ENCODE measurements at places on chromosomes 5 and 9.

DNA sequence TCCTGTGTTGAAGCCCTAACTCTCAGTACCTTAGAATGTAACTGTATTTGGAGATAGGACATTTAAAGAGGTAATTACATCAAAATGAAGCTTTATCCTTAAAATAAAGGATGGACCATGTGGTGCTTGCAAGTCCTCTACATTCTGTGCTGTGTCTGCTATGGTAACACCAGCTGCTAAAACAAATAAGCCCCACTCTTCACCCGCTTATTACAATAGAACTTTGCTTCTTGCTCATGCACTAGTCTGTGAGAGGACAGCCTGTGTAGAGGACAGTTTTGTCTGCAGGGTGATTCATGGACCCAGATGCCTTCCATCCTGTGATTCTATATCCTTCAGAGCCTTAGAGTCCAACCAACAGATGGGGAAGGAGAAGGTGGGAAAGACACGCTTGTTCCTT lies 12.5 kb upstream of the IGFBPL1 start:
- no peak for DNase-seq

- DNase-seq: no peak
These were observed 454.3 kb downstream of the KDM4C start for GRCh38 chr9:7212101-7212500.

DNA sequence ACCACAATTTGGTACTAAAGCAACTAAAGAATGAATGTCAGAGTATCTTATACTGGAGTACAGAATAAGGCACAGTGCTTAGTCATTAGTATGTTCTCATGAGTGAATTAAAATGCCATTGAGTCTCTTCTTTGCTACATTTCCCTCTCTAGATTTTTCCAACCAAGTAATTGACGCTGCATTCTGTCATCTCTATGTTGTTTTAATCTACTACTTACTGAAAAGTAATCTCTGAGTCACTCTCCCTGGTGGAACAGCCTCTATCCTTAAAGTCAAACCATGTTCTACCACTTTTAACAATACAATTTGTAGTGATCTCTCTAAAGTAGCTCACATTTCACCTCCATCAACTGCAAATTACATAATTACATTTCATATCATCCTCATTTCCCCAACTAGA lies 495.1 kb downstream of the CDH18 start:
- DNase-seq: no peak

GRCh38 chr9:97140566-97140965 lies 101.6 kb upstream of the CTSV start:
- no peak for DNase-seq

DNA sequence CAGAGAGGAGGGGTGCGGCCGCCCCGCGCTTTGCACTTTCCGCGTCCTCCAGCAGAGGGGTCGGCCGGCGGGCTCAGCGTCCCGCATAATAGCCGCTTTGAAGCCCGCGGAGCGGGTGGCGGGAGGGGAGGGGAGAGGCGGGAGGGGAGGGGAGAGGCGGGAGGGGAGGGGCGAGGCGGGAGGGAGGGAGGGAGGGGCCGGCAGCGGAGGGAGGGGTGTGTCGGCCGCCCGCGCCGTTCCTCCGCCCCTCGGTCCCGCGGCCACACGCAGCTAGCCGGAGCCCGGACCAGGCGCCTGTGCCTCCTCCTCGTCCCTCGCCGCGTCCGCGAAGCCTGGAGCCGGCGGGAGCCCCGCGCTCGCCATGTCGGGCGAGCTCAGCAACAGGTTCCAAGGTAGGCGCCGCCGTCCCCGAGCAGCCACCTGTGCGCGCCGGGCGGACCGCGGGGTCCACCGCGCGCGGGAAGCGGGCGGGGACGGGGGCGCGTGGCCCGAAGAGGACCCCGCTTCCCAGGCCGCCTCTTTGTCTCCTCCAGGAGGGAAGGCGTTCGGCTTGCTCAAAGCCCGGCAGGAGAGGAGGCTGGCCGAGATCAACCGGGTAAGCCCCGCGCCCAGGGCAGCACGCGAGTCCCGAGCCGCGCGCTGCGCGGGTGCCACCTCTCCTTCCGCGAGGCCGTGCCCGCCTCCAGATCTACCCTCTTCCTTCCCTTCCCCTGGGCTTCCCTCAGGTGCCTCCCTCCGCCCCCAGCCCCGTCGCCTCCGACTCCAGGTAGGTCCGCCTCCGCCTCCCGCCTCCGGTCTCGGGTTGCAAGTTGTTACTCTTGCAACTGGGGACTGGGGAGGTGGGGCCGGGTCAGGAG lies at the start of gene AIF1L:
Gene AIF1L, plus strand, starts transcription at position 263 of the 857 bp plus-strand sequence. Its CDS starts 99 bp downstream, at position 362.
- peak; percentile 63 for DNase-seq

GRCh38 chr5:134195666-134196065 lies 18.9 kb upstream of the SKP1 start:
- no peak for DNase-seq

DNA sequence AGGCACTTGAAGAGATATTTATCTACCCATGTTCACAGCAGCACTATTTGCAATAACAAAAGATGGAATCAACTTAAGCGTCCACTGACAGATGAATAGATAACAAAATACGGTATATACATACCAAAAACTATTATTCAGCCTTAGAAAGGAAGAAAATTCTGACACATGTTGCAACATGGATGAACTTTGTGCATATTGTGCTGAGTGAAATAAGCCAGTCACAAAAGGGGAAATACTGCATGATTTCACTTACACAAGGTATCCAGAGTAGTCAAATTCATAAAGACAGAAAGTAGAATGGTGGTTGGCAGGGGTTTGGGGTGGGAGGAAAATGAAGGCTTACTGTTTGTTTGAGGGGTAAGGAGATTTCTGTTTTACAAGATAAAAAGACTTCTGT lies 66.0 kb downstream of the FBN2 start:
- DNase-seq: no peak

- DNase-seq: peak; percentile 80
These were observed at the start of gene C5orf63 for GRCh38 chr5:127072861-127073846. Gene C5orf63 (minus strand): TSS chr5:127073502. CDS start chr5:127058995, 14,507 bp downstream.

DNA sequence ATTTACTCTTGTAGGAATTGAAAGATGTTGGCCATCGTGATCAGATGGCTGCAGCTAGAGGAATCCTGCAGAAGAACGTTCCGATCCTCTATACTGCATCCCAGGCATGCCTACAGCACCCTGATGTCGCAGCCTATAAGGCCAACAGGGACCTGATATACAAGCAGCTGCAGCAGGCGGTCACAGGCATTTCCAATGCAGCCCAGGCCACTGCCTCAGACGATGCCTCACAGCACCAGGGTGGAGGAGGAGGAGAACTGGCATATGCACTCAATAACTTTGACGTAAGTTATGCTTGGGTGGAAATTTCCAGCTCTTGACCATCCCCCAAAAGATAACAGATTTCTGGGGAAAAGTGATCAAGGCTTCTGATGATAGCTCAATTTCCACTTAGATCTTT lies 50.6 kb downstream of the LRRTM2 start:
- no peak for DNase-seq

- DNase-seq: no peak
These were observed 45.2 kb downstream of the NSD1 start for GRCh38 chr5:177178733-177179304.

- peak; percentile 45 for DNase-seq
These were observed 1.6 kb upstream of the ZNF608 start for GRCh38 chr5:124747791-124748686.

Measured in SK-N-DZ (cell line).